Fibroblast of pulmonary artery (primary cell): ENCODE measurements at places on chromosomes 1 and 21.

DNA sequence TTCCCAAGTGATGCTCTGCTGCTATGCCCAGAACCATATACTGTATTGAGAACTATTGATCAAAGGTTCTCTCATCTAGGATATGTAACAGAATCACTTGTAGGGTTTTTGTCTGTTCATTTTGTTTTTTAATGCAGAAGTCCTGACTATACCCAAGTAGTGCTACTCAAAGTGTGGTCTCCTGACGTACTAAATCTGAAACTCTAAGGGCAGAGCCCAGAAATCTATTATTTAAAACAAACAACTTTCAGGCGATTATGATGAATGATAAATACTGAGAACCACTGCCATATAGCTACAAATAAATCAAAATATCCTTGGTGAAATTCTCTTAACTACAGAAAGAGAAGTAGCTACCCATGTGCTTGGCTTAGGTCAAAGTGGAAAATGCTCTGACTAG is 10.1 kb downstream of the ZZZ3 start:
- DNase-seq, result no peak

GRCh38 chr1:235942625-235942934 is 75.9 kb upstream of the LYST start:
- no peak for DNase-seq

- no peak for DNase-seq
Observed at GRCh38 chr1:224623310-224623714, 7.2 kb downstream of the CNIH3 start.

- DNase-seq, result peak; percentile 74
Observed at GRCh38 chr1:29698033-29698432, 461.7 kb downstream of the PTPRU start.

GRCh38 chr21:17660452-17660851 is 47.8 kb upstream of the BTG3 start:
- no peak for DNase-seq

GRCh38 chr1:100360790-100361510 is 8.6 kb downstream of the CDC14A start:
- DNase-seq, result peak; percentile 36

DNA sequence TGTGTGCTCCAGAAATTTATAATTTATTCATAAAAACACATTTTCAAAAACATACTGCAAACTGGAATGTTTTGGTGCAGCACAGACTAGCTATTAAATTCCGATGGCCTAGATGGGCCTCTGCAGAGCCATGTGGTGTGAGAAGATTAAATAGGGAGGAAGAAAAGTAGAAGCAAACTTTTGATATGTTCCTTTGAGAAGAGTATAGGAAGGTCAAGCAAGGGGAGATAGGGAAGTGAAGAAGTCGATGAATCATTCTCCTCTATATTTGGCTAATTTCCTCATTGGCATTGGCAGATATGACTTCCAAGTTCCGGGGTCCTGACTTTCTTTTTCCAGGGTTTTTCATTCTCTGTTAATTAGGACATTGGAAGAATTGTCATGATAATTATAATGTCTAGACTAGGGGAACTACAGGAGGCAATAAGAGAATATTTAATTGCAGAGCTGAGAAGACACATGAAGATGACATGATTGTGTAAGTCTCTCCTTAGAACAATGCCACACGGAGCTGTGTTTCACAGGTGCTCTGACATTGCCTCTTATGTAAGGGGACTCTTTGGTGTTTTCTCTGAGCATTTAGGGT is 19.3 kb upstream of the ZNF326 start:
- no peak for DNase-seq

DNA sequence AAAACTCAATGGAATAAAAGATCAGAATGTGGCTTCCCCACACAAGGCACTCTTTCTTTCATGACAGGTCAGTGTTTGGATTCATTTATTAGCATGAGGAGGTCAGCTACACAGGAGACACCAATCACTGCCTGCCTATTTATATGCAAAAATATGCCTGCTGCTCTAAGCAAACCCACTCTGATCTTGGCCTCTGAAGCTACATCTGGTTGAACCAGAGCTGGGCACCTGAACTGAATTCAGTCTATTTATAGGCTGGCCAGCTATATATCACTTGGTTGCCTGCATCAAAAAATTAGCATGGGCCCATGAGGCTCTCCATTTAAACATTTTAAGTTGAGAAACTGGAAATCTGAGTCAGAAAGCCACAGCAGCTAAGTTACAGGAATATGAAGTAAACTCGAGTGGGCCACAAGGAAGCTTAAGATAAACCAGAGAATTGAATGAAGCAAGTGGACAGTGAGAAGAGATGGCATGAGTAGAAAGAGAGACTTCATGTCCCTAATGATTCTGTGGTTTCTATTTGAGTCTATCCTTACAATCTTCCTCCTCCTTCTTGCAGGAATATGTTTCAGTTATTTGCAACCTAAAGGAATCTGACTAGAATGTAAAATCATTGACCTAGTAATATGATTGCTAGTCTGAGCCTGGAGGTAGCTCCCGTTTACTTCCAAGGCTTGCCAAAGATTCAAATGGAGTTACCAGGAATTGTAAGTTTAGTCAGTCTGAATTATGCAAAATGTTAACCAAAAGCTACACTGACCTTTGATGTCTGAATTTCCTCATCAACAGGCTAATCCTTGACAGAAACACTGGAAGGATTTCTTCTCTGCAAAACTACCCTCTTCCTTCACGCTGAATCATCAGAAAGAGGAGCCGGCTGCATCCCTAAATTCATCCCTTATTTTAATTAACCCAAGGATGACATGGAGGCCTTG is 17.7 kb downstream of the DDAH1 start:
- peak; percentile 38 for DNase-seq

DNA sequence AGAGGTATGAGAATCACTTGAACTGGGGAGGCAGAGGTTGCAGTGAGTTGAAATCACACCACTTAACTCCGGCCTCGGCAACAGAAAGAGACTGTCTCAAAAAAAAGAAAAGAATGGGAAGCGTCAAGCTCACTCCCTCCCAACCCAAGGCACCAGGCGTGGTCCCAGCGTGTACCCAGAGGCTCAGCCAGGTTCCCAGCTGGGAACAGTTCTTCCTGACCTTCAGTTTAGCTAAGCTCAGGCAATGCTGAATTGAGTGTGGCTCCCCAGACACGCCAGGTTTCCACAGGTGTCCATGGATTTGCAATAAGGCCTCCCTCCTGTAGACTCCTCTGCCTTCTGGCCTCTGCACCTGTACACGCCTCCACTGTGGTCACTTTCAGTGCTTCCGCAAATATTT is 140.7 kb upstream of the TMEM51 start:
- no peak for DNase-seq

GRCh38 chr1:37672136-37672870 is 20.0 kb upstream of the CDCA8 start:
- DNase-seq, result no peak

GRCh38 chr21:38894899-38895298 is 89.2 kb downstream of the ETS2 start:
- no peak for DNase-seq

GRCh38 chr1:162674034-162674608 is 41.9 kb downstream of the DDR2 start:
- DNase-seq, result peak; percentile 62

DNA sequence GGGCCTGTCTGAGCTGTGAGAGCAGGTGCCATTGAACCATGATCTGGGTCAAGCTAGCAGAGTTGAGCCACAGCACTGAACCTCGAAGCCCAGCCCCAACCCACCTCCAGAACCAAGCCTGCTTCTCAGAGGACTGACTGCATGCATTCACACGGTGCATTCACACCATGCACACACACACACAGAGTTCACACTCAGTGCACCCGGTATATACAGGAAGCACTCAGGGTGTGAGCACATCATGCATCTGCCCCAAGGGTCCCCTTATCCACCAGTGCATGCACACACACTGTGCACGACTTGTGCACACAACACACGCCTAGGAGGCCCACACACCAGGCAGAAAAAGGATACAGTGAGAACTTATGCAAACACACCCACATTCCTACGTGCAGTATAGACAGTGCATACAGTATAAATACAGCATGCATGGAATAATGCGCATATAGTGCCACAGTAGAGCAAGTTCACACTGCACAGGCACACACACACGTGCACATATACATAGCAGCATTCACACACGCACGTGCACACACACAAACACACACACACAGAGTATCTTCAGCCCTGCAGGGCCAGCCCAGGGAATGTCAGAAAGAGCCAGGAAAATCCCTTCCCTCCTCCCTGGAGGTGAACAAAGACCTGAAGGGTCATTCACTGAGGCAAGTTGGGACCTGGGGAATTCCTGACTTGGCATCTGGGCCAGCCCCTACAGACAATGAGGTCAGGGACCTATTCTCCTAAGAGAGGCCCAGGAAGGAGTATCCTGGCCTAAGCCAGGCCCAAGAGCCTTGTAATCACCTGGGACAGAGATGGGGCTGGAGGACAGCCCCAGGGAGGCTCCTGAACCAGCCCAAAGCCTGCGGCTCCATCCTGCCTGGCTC is 42.1 kb downstream of the CAMK2N1 start:
- no peak for DNase-seq

DNA sequence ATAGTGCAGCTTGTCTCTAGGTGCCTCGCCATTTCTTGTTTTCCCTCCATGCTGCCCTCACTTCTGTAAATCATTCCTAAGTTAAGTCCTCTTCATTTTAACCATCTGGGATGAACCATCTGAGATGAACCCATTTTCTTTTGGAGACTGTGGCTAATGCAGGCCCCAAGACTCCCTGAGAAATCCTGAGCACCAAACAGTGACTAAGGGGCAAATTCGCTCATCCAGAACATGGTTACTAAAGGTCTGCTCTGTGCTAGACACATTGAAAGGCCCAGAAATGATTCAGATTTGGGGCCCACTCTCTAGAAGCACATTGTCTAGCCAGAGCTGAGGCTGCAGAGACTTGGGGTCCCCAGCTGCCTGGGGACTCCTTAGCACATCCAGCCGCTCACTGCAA is 151.9 kb upstream of the CTTNBP2NL start:
- no peak for DNase-seq

DNA sequence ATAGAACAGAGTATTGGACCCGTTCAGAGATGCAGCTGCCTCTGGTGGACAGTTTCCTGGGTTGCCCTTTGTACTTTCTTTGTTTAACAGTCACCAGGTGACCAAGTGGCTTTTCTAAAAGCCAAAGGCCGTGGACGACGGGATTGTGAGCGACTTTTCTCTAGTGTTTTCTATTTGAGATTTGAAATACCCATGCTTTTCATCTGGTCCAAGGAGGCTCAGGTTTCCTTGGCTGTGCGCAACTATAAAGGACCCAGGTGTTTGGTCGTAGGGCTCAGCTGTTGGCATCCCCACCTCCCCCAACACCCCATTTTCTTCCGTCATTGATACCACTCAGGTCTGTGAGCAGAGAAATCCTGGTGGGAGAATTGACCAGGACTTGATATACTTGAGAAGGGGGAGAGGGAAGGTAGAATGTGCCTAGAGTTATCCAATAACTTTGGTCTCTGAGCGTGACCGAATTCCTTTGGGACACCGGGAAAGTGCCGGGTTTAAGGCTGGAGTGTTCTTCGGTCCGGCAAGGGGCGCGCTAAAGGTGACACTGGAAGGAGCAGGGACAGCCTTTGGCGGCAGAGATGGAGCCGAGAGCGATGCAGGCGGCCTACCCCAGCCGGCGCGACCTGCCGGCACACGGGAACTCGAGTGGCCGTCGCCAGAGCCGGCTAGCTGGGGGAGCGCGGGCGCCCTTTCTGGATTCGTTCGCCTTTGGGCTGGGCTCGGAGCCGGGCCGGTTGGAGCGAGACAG is 83.4 kb upstream of the BMP8A start:
- DNase-seq, result no peak

DNA sequence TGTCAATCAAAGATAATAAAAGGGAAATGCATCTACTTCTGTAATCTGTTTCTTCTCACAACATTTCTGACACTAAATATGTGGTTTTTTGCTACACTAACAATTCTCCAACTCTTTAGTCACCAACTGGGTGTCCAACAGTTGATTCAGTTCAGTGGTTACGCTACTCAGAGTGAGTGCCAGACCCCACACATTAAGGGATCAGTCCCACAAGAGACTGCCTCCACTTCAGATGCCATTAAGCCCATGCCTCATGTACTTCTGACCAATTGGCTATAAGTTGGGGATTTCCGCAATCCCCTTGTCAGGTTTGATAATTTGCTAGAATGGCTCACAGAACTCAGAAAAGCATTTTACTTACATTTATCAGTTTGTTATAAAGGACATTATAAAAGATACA is 28.4 kb downstream of the RNF2 start:
- peak; percentile 9 for DNase-seq

DNA sequence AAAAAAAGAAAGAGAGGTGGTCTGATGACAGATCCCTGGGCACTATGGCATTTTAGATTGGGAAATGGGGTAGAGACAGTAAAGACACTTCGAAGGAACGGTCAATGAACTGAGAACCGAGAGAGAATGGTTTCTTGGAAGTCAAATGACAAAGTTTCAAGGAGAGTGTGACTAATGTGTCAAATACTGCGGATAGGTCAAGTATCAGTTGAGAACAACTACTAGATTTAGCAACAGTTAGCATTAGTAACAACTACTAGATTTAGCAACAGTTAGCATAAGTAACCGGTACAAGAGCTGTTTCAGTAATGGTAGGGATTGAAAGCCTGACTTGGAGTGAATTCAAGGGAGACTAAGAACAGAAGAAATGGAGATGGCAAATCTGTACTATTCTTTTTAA is 35.0 kb downstream of the UROD start:
- DNase-seq, result no peak

GRCh38 chr21:20276954-20277353 is 721.3 kb upstream of the NCAM2 start:
- no peak for DNase-seq

- DNase-seq, result no peak
Observed at GRCh38 chr1:162699366-162699765, 67.1 kb downstream of the DDR2 start.

DNA sequence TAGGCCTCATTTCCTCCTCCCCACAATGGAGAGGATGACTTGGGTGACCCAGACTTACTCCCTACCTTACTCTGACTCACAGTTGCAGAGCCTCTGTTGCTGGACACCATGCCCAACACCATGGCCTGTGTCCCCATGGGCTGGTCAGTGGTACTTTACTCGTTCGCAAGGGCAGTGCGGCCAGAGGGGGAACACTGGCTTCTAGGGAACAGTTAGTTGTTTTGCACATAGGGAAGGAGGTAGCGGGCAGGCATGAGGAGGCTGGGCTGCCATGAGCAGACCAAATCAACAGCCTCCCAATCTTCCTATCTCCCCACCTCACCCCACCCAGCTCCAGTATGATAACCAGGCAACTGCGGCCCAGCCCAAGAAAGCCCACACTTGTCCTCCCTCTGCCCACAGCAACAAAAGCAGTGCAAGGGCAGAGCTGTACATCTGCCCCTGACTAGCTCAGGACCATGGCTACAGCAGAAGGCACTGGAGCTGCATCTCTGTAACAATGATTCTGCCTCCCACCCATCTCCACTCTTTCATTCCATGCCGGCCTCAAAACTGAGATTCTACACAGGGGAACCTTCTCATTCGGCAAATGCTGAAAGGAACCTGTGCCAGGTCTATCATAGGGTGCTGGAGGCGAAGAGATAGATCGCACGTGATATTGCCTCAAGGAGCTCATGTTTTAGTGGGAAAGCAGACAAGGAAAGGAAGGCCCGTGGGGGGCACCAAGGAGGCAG is 18.6 kb downstream of the TAL1 start:
- no peak for DNase-seq

- no peak for DNase-seq
Observed at GRCh38 chr1:36115931-36116330, 9.1 kb downstream of the COL8A2 start.
